Stimulated activated CD4-positive, alpha-beta T cell treated with anti-CD3 and anti-CD28 coated beads, Interleukin-1b, Interleukin-23, amount 100 ng/mL, for 1 hour (primary cell): ENCODE measurements at places on chromosomes 3 and 15.

DNA sequence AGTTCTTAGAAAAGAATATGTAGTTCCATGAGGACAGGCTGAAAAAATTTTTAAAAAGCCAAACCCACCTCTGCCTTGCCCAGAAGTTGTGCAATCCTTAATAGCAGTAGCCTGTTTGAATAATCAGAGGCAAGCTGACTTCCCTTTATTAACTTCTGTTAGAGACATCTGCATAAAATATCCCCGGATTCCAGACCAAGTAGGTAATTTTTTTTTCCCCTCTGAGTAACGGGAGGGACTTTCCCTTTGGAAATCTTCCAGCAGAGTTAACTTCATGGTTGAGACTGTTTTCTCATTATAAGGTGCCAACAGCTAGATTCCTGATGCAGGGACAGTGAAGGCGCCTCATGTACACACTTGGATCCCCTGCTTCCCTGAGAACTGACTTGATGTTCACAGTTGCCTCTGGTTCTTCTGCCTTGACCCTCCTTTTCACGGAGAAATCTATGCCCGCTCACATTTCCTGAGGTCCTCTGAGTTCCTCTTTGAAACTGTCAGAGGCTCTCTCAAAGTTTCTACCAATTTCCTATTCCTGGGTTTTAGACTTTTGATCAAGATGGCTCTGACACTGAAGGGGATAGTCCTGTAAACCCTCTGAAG, 227.6 kb upstream of the BHLHE40 start:
- DNase-seq, result no peak

DNA sequence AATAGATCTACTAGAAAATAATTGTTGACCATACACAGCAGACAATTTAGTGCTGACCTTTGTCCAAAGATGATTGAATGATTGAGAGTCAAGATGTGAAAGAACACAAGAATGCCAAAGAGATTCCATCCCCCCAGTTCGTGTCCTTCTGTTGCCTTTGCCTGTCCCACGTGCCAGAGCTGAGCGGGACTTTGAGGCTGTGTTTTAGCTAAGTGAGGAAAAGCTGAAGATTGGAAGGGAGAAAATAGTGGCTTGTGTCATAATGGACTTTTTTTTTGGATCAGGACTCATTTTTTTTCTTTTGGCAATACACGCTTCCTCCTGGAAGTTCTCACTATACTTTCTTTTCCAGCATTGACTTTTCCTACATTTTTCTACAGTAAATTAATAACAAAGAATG, 206.6 kb upstream of the MDFIC2 start:
- no peak for DNase-seq

- DNase-seq, result no peak
Measured at GRCh38 chr3:55491296-55491816, 4.2 kb upstream of the WNT5A start.

- no peak for DNase-seq
Measured at GRCh38 chr15:65896236-65896635, 26.9 kb downstream of the RAB11A start.

GRCh38 chr3:58693940-58694850, 27.6 kb upstream of the FAM3D start:
- no peak for DNase-seq

DNA sequence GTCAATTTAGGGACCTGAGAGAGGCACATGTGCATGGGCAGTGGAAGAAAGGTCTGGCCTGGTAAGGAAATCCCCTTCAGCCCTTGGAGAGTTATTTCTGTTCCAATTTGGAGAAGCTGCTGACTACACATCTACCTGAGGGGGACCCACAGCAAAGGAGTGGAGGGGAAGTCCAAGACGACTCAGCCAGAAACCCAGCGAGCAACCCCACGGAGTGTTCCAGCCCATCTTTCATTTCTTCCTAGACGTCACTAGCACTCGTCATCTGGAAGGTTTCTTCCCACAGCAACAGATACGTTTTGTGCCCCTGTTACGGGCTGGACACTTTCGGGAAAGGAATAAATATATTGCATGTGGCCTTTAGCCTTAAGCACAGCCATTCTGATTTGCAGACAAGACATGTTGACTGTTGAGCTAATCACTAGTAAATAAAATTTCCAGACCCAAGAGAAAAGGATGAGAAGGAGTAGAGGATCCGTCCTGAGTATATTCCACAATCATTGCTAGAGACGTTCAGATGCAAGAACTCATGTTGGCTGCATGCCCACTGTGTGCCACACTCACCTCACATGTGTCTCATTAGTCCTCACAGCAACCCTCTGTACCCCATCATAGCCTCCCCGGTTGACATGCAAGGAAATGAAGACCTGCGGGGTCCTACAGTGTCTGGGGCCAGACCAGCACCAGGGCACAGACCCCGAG, 7.8 kb upstream of the FAM174B start:
- no peak for DNase-seq

GRCh38 chr3:141767066-141767465, 3.9 kb downstream of the GRK7 start:
- no peak for DNase-seq

DNA sequence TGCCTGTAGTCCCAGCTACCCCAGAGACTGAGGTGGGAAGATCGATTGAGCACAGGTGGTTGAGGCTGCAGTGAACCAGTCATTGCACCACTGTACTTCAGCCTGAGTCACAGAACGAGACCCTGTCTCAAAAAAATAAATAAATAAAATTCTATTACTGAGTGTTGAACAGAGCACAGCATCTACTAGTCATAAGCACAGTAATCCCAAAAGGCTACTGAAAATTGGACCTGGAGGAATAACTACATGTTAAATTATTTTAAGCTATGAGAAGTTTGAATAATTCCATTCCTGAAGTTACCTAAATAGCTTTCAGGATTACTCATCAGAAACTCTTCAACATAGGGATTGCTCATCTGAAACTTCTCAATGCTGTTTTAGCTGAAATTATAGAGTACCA, 43.4 kb downstream of the ARMC8 start:
- DNase-seq, result no peak

GRCh38 chr15:78394981-78395616, 42.9 kb upstream of the IREB2 start:
- DNase-seq, result no peak

- DNase-seq, result no peak
Measured at GRCh38 chr3:30527186-30527585, 79.2 kb upstream of the TGFBR2 start.

DNA sequence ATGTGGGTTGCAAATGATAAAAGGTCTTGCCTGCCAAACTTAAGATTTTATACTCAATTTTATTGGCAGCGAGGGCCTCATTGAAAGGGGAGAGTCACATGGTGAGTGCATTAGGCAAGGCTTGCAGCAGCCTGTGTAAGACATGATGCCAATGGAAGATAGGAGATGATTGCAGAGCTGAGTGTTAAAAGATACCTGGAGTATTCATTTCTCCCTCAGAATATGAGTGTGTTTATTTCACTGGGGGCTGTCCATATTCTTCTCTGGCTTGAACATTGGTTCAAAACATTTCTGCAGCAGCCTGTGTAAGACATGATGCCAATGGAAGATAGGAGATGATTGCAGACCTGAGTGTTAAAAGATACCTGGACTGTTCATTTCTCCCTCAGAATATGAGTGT, 165.2 kb upstream of the NUDT16 start:
- DNase-seq, result no peak

- DNase-seq, result no peak
Measured at GRCh38 chr15:64693134-64693533, 82.3 kb downstream of the RBPMS2 start.

DNA sequence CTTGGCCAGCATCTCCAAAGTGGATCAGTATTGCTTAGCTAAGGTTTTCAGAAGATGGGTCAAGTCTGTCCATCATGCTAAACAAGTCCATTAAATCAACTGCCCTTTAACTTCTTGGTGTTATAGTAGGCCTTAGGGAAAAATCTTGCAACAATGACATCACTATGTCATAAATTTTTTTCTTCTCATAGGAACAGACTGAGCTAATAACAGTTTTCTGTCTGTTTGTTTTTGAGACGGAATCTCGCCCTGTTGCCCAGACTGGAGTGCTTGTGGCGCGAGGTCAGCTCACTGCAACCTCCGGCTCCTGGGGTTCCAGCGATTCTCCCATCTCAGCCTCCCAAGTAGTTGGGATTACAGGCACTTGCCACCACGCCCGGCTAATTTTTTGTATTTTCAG, 94.2 kb downstream of the EFL1 start:
- no peak for DNase-seq

- no peak for DNase-seq
Measured at GRCh38 chr3:149969110-149969939, 1.4 kb downstream of the PFN2 start.

DNA sequence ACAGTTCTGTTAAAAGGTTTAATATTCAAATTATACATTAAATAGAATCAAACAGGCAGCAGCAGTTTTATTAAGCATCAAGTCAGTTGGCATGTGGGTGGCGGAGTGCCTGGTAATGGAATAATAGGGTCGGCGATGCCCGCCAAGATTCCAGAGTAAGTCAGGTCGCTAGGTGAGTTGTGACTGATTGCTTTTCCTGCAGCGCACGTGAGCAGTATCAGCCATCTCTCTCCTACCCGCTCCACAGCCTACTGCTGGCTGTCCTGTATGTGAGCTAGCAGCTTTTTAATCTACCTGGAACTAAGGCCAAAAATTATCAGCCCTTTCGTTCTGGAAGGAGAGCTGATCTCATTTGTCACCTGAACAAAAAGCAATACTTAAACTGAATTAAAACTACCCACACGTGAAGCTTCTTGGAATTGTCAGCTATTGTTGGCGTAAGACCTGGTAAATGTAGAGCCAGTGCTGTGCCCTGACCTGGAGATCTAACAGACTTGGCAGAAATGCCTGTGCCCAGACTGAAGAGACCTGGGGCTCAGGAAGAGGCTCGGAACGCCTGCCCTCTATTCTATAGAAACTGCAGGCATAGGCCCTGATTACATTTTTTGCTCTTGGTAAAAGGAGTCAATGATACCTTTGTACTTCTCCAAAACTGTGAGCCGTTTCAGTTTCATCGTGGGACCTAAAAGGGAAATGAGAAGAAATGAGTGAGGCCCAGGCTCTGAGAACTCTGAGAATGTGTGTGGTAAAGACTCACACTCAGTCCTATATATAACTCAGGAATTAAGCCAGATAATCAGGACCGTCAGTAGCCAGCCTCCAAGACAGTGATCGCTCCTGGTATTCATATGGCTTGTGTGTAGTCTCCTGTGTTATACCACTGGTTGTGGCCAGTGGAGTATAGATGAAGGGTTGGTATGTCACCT, 21.9 kb downstream of the IDH3A start:
- DNase-seq, result no peak

DNA sequence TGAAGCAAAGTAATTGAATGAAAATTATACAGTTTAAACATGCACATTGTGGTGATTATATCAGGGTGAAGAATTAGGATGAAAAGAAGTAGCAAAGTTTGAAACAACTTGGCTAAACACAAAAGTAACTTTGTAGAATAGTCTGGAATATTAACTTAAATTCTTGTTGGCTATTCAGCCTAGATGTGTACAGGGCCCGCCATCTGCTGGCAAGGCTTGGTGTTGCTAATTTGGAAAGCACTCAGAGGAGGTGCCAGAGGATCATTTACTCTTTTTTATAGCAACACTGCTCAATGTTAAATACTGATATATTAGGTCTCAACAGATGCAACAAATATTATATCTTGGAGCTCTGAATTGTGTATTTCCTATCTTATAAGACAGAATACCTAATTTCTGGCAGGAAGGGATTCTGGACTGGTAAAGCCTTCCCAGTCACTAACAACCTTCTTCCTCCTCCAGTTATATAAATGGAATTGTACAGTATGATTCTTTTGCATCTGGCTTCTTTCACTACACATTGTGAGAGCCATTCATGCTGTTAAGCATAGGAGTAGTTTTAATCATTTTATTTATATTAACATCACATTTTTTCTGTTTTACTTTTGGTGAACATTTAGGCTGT, 36.1 kb downstream of the TTC23 start:
- DNase-seq, result no peak

DNA sequence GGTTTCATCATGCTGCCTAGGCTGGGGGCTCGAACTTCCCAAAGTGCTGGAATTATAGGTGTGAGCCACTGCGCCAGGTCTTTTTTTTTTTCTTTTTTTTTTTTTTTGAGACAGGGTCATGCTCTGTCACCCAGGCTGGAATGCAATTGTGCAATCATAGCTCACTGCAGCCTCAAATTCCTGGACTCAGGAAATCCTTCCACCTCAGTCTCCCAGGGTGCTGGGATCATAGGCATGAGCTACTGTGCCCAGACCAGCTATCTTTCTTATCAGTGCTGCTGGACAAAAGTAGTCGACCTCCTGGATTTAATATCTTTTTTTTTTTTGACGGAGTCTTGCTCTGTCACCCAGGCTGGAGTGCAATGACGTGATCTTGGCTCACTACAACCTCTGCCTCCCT, 60.8 kb downstream of the TFDP2 start:
- no peak for DNase-seq

- no peak for DNase-seq
Measured at GRCh38 chr15:85454403-85454802, 74.0 kb downstream of the AKAP13 start.

DNA sequence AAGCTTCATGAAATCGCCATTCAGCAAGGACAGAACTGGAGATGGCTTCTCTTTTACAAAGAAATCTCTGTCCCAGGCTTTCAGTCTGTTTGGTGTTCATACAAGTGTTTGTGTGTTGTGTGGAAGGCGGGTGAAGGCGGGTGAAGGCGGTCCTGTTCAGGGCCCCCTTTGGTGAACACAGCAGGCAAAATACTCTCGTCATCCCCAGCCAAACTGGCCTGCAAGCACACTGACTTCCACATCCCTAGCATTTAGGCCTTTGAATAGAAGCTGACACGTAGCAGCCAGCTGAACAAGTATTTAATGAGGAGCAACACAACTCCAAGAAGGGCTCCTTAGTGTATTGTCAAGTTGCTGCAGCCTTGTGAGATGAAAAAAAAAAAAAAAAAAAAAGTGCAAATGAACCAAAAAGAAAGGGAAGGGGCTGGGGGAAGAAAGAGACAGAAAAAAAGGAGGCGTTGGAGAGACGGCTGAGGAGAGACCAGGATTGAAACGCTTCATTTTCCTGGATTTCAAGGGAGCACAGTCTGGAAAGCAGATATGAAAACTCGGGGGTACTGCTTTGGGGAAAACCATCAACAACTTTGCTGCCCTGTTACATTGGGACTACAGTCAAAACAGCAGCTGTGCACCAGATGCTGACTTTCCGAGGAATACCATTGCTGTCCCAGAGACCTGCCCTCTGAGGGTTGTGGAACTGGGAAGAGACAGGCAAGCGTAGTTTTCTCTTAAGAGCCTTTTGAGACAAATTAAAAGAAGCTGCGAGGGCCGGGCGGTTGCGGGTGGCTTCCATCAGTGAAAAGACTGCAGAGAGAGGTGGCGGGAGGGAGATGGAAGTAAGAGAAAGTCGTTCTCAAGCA, 74.6 kb downstream of the TGFBR2 start:
- DNase-seq, result no peak
